ENCODE measurements at places on chromosomes 16 and 17.

DNA sequence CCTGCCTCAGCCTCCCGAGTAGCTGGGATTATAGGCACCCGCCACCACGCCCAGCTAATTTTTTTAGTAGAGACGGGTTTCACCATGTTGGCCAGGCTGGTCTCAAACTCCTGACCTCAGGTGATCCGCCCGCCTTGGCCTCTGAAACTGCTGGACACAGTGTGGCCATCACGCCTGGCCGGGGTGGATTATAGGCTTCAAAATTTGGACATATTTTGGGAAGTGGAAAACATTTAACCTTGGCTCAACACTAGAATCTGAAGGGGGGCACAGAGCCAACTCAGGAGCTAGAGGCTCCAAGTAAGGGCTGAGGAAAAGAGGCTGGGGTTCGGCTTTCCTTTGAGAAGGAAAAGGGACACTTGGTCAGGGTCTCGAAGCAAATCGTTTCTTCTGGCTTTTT, 2.2 kb upstream of the CDK5R1 start:
- no peak for DNase-seq

DNA sequence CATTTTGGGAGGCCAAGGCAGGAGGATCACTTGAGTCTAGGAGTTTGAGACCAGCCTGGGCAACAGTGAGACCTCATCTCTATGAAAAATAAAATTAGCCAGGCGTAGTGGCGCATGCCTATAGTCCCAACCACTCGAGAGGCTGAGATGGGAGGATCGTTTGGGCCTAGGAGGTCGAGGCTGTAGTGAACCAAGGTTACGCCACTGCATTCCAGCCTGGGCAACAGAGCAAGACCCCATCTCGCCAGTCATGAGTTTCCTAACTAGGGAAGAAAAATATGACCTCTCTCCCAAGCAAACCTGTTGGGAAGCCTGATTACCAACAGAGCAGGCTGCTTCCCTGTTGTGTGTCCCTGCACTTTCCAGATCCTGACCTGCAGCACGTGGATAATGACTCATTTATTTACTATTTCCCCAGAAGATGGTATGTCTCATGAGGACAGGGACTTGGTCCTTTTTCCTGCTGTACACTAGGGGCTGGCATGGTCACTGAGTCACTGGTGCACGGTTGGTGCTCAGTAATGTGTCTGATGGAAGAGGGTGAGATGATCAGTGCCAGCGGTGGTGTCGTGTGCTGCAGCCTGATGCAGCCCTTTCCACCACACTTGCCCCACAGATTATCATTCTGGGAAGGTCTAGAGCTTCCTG, 30.8 kb downstream of the NMT1 start:
- DNase-seq: no peak

GRCh38 chr17:47270946-47271705, 17.5 kb downstream of the ITGB3 start:
- DNase-seq: no peak

DNA sequence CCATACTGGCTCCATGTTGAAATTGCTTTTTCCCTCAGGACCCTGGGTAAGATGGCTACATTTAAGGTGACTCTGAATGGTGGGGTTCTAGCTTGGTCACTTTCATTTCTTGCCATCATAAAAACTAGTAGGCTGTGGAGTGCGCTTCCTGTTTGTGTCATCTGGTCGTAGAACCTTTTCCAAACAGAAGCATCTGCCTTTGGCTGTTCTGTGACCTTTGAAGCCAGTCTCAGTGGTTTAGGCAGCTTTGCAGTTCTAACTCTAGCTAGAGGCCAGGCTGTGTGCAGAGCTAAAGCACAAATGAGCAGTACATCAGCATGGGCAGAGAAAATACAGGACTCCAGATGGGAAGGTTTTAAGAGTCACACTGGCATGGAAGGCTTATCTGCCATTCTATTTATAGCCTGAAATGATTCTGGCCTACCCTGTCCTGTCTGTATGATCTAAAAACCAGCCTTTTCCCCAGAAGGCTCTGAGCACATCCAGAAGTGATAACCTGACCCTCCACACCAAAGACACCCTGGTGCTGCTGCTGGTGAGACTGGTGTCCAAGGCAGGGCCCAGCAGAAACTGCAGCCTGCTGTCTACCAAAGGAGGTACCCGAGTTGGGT, 8.6 kb downstream of the ESRP2 start:
- no peak for DNase-seq

GRCh38 chr17:28225271-28225670, 93.7 kb upstream of the TMEM97 start:
- DNase-seq: peak; percentile 41

Data from NCI-H524 treated with DMSO at 0.1 percent for 48 hours (cell line).